ENCODE measurements at places on chromosomes 7 and 10.

DNA sequence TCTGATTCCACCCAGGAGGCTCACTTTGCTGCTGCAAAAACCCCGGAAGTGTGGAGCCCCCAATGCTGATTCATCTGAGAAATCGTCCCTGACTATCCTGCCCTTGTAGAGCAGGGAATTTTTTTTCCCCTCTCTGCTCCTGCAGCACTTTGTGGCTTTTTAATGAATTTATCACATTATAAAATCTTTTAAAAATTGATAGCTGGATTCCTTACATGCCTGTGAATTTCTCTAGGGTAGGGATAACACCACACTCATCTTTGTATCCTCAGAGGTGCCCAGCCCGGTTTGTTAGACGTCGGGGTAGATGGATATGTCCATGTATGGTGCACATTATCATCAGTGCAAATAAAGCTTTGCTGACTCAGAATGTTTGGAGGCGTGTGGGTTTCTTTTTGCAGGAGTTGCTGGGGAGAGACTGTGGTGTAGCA, 185.7 kb downstream of the STK31 start:
- peak; percentile 25 for DNase-seq

GRCh38 chr7:135328053-135328452, 94.4 kb downstream of the STRA8 start:
- no peak for DNase-seq

DNA sequence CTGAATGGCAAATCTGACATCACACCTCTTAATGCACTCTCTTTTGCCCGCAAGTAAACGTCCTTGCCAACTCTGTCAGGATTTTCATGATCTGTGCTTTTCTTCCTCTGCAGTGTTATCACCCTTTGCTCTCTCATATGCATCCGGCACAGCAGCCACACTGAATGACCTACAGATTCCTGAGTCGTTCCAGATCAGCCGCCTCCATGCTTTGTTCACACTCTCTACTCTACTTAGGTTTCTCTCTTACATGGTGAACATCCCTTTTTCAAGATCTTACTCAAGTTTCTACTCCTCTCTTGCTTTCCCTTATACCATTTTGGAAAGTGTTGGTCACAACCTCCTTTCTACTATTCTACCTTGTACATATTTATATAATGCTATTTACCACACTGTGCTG, 127.7 kb upstream of the AOAH start:
- DNase-seq: no peak

- peak; percentile 32 for DNase-seq
Observed at GRCh38 chr7:138875794-138876193, 77.8 kb upstream of the ATP6V0A4 start.

DNA sequence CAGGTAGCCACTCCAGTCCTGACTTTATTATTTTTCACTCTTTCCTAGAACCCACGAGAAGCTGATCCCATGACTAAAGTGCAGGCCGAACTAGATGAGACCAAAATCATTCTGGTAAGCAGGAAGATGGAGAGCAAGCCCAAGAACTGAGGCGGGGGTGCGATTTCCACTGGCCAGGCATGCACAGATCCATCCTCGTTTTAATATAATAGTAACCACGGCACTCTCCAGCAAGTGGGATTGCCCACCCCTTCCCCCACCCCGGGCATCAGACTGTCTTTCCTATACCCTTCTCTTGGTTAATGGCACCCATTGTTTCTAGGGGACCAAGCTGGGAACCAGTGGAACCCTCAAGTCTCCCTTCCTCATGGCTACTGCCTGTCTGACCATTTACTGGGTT, 7.3 kb downstream of the YKT6 start:
- DNase-seq: no peak

DNA sequence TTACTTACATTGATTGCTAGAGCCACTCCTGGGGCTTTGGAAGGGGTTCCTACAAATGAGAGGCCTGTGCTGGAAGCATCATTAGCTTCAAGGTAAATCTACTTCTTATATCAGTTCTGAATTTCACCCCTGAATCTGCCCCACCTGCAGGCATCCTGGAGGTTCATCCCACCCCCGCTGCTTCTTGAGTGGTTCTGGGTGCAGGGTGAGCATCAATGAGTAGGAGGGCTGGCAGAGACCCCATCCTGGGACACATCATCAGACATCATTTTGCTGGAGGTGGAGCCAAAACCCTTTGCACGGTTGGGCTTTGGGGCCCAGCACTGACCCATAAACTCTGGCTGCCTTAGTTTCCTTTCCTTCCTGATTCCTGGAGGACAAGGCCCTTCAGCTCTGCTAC, 143.7 kb downstream of the PTPN20 start:
- no peak for DNase-seq

- DNase-seq: no peak
Observed at GRCh38 chr10:71648933-71649320, 70.7 kb downstream of the C10orf105 start.

DNA sequence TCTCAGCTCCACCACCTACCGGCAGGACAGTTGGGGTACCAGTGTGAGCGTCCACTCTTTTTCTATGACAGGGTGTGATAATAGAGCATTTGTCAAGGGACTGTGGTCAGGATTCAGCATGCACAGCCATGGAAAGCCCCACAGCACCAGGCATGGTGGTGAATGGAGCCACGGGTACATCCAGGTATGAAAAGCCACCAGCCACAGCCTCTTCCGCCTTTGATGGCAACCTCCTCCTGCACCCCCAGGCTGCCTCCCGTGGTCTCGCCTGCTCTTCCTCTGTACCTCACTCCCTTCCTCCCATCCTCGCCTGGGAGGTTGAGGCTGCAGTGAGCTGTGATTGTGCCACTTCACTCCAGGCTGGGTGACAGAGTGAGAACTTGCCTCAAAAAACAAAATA, 90.2 kb upstream of the CHST15 start:
- DNase-seq: no peak

- no peak for DNase-seq
Observed at GRCh38 chr10:71268758-71269157, 50.3 kb upstream of the SLC29A3 start.

GRCh38 chr10:63901881-63902280, 380.7 kb downstream of the REEP3 start:
- no peak for DNase-seq

DNA sequence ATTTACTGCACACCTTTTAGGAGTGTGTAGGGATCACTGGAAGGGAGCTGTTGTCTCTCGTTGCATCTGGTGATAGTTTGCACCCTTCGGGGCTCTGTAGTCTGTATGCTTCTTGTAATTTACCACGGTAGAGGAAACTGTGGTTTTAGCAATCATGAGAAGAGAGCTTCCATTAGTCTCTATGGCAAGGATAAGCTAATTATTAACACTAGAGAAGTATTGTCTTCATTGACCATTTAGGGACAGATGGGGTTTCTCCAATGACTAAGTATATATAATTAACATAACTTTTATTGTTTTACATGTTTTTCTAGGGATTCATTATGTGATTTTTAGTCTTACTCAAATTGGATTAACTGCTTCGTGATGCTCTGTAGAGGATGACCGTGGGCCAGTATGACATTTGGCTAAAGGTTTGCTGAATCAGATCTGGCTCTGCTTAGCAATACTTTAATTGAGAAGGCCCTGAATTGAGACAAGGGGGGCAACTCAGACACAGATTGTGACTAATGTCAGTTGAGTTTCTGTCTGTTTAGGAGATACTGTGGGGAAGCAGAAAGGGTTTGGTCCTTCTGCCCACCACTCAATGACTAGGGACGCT, 8.7 kb downstream of the SLC18A2 start:
- DNase-seq: no peak

DNA sequence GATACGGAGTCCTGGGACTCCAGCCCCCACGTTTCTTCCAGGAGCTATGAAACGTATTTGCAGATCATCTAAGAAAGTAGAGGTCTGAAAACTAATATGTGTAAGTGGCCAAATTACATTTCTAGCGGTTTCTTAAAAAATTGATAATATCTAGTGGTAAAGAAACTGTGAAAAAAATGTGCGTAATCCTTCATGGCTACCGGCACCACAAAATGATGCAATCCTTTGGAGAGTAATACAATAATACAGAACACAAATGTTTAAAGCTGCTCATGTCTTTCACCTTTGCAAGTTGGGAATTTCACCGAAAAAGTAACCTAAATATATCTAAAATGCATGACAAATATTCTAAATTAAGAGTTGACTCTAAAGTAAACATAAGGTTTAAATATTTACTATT, 742.1 kb downstream of the GRID1 start:
- DNase-seq: no peak

GRCh38 chr7:100952641-100953040, 3.3 kb downstream of the MUC3A start:
- no peak for DNase-seq

- DNase-seq: no peak
Observed at GRCh38 chr10:117450940-117451339, 75.7 kb upstream of the PDZD8 start.

DNA sequence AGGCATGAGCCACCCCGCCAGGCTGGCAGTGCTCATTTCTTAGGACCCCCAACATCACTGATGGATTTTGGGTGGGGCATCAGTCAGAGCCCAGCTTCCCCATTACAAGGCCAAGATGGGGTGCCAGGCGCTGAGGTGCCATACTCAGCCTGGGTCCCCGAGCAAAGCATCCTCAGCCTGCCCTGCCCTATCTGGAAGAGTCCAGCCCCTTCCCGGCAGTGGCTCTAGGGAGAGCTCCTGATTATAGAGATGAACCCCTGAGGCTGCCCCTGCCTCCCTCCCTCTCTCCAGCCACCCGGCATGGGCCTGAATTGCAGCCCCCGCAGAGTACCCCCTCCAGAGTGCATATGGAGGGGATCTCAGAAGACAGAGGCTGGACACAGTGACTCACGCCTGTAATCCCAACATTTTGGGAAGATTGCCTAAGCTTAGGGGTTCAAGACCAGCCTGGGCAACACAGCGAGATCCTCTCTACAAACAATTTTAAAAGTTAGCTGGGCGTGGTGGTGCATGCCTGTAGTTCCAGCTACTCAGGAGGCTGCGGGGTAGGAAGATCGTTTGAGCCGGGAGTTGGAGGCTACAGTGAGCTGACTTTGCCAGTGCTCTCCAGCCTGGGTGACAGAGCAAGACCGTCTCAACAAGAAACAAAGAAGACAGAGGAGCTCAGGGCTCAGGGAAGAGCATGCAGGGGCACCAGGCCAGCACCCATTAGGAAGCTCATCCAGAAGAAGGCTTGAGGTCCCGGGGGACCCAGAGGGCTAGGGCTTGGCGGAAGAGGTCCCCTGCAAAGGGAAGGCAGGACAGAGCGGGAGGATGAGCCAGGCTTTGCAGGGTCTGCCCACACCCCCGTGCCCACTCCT, 13.3 kb downstream of the LAT2 start:
- DNase-seq: no peak

DNA sequence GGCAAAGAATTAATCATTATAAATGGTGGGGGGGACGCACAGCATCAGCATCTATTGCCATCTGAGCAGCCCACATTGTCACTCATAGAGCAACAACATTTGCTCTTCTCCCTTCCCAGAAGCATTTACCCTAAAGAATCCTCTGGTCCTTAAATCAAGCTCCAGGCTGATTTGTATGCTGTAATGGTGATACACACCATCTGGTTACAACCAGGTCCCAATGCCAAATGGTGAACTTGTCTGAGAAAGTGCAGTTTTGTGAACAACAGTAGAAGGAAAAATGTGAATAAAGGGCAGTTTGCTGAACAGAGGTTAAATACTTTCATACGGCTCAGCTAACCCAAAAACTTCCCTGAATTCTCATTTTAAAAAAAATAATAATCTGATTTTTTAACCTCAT, 38.8 kb upstream of the TCF7L2 start:
- no peak for DNase-seq

DNA sequence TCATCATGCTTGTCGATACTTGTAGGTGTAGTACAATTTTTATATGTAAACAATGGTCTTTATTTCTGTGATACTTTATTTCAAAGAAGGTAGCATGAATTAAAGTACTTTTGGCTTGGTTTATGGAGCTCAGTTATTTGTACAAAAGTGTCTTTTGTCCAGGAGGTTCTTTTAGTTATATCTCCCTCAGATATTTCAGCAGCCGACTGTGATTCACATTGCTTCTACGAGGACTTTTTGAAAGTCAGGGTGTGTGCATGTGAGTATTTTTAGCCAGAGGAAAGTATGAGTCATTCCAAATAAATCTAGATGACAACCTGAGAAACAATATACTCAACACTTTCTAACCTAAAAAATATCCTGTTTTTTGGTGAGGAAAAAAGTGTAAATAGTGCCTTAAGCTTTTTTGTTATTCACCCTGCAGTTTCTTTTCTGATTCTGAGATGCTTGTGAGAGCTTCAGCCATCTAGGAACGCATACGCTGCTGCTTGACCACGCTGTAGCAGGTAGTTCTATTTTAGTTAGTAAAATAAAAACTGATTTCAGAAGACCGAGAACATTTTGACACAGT, 595 bp upstream of the SUN1 start:
- DNase-seq: peak; percentile 95

GRCh38 chr7:28718055-28718481, 240.1 kb downstream of the TRIL start:
- DNase-seq: no peak

DNA sequence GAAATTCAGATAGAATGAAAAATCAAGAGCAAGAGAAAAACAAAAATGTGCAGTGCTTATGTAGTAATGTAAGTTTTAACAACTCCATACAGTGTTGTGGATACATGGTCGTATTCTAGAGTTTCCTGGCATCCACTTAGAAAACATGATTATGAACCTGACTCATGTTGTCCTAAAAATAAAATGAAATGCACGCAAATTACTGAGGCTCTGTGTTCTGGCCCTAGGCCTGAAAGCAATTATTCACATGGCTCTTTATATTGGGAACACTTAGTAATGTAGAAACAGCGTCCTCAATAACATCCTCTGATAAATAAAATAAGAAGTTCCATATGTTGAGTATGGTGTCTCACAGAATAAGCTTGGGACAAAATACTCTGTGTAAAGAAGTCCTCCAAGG, 200.2 kb upstream of the SEMA3E start:
- no peak for DNase-seq

- no peak for DNase-seq
Observed at GRCh38 chr10:22420787-22421517, 75.7 kb downstream of the SPAG6 start.

DNA sequence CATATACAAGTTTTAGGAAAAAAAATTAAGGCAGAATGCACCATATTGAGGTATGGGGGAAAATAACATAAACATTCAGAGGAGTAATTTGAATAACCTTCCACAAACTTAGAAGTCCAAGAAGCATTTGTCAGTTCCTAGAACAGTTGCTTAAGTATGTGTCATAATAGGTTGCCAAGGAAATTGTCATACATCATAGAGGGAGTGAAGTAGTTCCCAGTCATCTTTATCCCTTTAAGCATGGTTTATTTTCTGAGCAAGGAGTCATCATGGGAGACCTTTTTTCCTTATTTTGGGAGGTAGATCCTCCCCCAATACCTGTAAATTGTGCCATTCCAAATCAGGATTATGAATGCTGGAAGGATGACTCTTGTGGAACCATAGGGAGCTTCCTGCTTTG, at the start of gene SSMEM1:
Gene SSMEM1, plus strand, starts transcription at position 219 of the 400 bp plus-strand sequence. Its CDS starts 51 bp downstream, at position 270.
- peak; percentile 5 for DNase-seq

Measured in HTR-8/SVneo (cell line).